Activated CD4-positive, alpha-beta T cell treated with anti-CD3 and anti-CD28 coated beads for 36 hours (primary cell): ENCODE measurements at places on chromosomes 3 and 15. TPM values are rescaled to one million over a fixed set of nuclear protein-coding genes. Genes with fewer than 3 reads are reported as not detected.

The GCSAM gene
- total RNA-seq = 12.1 TPM

The LXN gene
- 13.9 TPM for total RNA-seq

DNA sequence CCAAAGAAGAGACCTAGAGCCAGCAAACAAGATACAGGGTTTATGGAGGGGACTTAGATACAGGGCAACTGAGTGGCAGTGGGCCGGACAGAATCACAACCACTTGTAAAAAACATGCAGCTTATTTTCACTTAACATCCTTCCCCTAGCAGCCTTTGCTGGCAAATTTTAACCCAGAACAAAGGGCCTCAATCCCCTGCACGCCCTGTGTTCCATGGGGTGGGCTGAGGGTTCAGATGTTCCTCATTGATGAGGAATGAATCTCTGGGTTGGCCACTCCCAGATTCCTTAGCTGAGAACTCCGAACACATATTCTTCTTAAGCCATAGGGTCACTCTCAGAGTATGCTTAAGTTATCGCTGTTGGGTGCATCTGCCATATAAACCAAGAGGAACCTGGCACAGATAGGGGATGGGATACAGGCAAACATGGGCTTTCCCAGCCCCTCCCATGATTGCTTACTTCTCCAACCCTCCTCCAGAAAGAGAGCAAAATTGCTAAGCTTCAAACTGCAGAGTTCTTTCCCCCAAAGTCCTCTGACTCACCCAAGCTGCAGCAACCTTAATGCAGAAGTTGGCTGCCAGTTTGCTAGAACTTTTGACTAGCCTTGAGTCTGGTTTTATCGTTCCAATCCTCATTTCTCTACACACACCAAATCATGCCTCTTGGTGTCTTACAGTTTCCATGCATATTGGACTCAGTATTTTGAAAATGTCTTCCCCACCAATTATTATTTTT is 146.9 kb downstream of the CD47 start:
- DNase-seq = no peak

The WDR72 gene
- total RNA-seq = not detected

The PRR23C gene
- not detected for total RNA-seq

The PLXNB1 gene
- 5.1 TPM for total RNA-seq

GRCh38 chr15:74322558-74323180 is 44.8 kb downstream of the CYP11A1 start:
- peak; percentile 80 for DNase-seq

DNA sequence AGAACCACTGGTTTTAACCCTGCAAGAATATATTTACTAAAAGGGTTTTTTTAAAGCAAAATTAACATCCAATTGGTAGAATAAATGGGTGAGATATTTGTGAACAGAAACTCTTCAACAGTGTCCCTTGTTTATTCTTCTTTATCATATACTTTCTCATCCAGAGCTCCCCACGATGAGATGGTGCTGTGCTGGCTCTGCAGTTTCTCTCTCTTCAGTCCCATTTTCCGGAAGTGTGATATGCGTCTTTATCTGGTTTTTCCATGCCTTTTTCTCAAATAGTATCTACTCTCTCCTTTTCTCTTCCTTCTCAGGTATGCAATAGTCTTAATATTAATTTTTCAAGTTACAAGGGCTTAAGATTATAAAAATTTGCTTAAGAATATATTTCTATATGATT is 1.5 kb downstream of the EAF2 start:
- DNase-seq = no peak

- no peak for DNase-seq
Measured at GRCh38 chr15:28122038-28122949, 23.2 kb upstream of the OCA2 start.

The PSTPIP1 gene
- total RNA-seq = 125 TPM

DNA sequence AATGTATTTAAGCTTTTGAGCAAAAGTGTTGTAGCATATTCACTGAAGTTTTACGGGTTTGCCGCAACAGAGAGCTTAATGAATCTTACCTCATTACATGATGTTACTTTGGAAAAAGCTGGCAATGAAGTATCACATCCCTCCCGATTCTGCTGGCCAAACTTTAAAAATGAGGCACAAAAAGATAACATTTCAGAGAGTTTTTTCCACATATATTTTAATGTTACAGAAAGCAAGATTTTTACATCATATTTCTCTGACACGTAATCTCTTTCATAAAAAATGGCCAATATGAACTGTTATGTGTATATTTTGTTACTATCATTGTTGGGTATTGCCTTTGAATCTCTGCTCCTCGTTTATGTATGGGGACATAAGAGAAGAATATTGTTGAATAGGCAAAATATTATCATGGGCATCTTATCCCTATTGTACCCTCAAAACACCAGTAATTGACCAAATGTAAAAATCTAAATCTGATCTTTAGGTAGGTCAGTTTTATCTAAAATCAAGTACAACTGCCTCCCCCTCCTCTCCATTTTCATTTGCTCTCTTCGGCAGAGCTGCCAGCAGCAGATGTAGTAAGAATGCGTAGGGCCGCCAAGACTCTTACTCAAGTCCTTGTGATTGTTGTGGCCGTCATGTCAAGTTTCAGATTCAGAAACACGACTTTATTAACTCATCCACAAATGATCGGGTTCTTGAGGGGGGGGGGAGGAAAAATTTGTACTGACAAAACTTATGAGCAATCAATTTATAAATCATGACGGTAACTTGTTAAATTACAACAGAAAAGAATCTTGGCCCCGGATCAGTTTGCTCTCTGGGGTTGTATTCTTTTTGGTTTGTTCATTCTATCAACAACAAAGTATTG is 106.7 kb upstream of the THRB start:
- DNase-seq = no peak

GRCh38 chr3:124207873-124208485 is 216.1 kb upstream of the ROPN1 start:
- no peak for DNase-seq

DNA sequence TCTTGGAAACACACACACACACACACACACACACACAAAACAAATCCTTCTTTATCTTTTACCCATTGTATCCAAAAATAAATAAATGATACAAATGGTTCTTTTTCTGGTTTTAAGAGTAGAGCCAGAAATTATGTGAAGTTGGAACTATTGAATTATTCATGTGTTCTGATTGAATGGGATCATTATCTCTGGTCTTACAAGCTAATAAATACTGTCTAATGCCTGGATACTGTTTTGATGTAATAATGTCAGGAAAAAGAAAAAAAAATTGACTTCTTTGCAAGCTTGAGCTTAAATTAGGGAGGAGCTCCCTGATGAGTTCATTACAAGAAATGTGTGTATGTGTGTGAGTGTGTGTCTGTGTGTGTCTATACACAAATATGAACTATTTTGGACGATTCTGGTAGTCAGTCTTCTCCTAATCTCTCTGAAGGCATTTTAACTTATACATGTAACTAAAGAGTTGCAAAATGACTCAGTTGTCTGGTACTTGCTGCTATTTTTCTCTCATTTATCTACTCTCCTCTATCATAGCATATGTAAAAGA is 507.2 kb upstream of the AGTR1 start:
- DNase-seq = no peak

DNA sequence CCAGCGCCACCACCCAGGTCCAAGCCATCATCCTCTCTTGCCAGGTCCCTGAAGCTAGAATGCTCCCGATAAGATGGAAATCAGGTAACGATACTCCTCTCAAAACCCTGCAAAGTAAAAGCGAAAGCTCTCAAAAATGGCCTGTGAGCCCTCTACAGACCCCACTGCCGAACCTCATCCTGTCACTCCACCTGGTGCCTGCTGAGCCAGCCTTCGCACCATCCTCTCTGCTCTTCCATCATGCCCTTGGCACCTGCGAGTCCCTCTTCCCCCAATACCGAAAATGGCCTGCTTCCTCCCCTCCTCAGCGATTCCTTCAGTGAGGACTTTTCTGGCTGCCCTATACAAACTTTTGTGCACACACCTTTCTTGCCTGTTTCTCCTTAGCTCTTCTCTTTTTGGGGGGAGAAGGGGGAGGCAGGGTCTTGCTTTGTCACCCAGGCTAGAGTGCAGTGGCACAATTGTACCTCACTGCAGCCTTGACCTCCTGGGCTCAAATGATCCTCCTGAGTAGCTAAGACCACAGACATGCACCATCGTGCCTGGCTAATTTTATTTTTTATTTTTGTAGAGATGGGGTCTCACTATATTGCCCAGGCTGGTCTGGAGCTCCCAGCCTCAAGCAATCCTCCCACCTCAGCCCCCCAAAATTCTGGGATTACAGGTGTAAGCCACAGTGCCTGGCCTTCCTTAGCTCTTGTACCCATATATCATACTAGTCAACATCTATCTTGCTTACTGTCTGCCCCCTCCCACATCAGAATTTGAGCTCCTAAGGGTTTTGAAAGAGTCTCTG is 3.0 kb downstream of the IDH2 start:
- peak; percentile 54 for DNase-seq

GRCh38 chr3:131544557-131544956 is 41.8 kb upstream of the MRPL3 start:
- no peak for DNase-seq

The CPNE9 gene
- total RNA-seq = 0.30 TPM

DNA sequence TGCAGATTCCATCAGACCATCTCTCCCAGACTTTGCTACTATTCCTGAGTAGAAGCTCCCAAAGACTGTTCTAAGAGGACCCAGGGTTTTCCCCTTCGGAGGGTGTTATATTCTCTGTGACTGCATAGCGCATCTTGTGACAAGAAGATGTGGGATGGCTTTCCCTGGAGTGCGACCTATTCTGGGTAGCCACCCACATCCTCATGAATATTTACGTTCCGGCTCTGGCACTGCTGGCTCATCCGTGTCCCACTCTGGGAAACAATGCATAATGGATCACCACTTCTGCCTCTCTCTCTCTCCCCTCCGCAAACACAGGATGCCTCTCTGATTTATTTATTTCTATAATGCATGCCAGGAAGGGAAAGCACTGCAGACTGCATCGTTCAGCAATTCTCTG is 166.1 kb downstream of the PYDC2 start:
- DNase-seq = no peak

- DNase-seq = no peak
Measured at GRCh38 chr3:28130836-28131235, 110.6 kb upstream of the CMC1 start.

DNA sequence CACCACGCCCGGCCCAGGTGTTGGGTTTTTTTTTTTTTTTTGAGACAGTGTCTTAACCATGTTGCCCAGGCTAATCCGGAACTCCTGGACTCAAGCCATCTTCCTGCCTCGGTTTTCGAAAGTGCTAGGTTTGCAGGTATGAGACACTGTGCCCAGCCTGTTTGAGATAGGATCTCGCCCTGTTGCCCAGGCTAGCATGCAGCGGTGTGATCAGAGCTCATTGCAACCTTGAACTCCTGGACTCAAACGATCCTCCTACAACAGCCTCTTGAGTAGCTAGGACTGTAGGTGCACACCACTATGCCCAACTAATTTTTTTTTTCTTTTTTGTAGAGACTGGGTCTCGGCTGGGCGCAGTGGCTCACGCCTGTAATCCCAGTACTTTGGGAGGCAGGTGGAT is 20.3 kb upstream of the ITPKA start:
- DNase-seq = no peak

The FGF12 gene
- not detected for total RNA-seq

- DNase-seq = no peak
Measured at GRCh38 chr3:189945935-189946709, 174.6 kb downstream of the P3H2 start.

The GOLGA8R gene
- 1.3 TPM for total RNA-seq

GRCh38 chr15:101566748-101567488 is 77.4 kb upstream of the PCSK6 start:
- DNase-seq = no peak

The CSTA gene
- total RNA-seq = not detected

DNA sequence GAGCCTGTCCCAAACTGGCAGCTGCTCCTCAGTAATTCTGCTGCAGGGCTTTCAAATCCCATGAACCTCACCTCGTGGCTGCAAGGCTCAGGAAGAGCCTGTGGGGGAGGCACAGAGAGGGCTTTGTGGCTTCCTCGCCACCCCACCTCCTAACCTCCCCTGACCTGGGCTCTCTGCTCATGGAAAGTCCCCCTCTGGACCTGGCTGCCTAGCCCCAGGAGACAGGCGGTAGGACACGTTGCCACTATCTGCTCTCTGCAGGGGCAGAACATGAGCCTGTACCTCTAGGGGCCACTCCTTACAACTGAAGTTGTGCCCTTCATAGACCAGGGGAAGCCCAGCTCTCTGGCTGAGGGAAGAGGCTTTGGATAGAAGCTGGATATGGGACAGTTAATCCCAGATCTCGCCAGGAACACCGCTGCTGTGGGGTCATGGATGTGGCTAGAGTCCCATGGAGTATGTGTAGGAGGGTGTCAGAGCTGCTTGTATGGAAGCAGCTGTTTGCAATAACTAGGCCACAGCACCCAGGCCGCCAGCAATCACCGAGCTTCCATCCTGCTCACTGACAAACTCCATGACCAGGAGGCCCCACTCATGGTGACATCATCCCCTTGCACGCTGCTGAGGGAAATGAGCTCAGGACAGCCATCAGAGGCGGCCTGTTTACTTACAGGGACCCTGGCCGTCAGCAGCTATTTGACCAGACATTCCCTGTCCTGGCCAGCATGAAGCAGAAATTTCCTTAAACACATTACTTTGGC is 34.0 kb upstream of the CILP start:
- no peak for DNase-seq

DNA sequence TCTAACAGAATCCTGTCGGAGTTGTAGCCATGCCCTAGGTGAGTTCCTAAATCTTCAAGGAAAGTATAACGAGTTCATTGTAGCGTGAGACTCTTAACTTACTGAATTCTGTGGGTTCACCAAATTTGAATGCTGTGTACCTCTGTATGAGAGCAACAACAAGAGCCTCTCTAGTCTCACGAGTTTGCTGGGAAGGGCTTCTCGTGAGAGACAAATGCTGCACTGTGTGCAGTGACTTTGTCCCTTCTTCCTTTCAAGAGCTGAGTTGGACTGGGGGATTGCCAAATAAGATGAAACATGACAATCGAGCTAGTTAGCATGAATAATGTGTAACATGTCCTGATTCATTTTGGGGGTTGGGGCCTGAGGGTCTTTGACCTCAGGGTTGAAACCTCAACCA is 32.2 kb downstream of the KAT2B start:
- no peak for DNase-seq

DNA sequence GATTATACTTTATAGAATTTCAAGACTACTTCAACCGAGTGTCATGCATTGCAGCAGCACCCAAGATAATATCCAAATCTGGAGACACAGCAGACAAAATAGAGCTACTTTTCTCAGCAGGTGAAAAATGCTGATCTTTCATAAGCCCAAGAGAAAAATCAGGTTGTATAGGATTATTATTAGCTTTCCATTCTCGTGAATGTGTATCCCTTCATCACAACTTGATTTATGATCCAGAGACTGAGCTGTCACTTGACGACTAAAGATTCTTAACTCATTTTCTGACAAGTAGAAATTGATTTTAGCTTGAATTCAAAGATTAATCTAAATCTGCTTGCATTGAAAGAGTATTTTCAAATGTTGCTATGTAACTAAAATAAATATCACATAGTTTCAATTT is 32.4 kb downstream of the EPHA3 start:
- no peak for DNase-seq

DNA sequence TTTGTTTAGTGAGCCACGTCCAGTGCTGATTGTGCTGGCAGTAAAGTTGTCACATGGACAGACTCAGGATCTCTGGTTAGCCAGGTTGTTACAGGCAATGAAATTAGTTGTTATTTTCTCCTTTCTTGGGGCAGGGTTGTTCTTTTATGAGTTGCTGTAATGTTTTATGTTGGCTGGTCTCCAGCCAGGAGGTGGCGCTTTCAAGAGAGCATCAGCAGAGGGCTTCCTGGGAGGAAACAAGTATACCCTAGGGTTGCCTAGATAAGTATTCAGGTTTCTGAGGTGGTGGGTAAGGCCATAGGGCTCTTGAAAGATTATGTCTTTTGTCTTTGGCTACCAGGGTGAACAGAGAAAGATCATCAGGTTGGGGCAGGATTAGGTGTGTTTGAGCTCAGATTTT is 14.5 kb upstream of the CFAP20DC start:
- DNase-seq = no peak
